ENCODE measurements at places on chromosomes 7 and 10. TPM values are rescaled to one million over a fixed set of nuclear protein-coding genes. Genes with fewer than 3 reads are reported as not detected.

Gene EBF3
- total RNA-seq, result not detected

Gene SFR1
- total RNA-seq, result 15.2 TPM

Gene ZNF239
- 1.5 TPM for total RNA-seq

Gene LEP
- total RNA-seq, result not detected

Gene NCF1
- total RNA-seq, result 0.31 TPM

Gene BICC1
- not detected for total RNA-seq

Gene AEBP1
- 14.0 TPM for total RNA-seq

Gene CYP26A1
- total RNA-seq, result not detected

Gene ANKRD22
- 0.17 TPM for total RNA-seq

Gene ERCC6
- 19.2 TPM for total RNA-seq

Gene GPR15LG
- not detected for total RNA-seq

Gene MCM10
- total RNA-seq, result 90.8 TPM

Gene FBXO24
- 0.36 TPM for total RNA-seq

Gene FAM241B
- total RNA-seq, result 9.6 TPM

Gene CYP3A4
- not detected for total RNA-seq

Gene NKX1-2
- not detected for total RNA-seq

Gene TRIM73
- total RNA-seq, result 2.0 TPM

Gene BRAF
- 28.4 TPM for total RNA-seq

Gene IKZF1
- total RNA-seq, result 236 TPM

Gene METTL27
- not detected for total RNA-seq

Gene PTF1A
- not detected for total RNA-seq

Gene ACSL5
- 56.6 TPM for total RNA-seq

Gene NODAL
- not detected for total RNA-seq
